ENCODE measurements at places on chromosomes 13 and 19. TPM values are rescaled to one million over a fixed set of nuclear protein-coding genes. Genes with fewer than 3 reads are reported as not detected.

Gene BEST2
- total RNA-seq, result 0.16 TPM

Gene ONECUT3
- not detected for total RNA-seq

Gene ELAVL3
- total RNA-seq, result 105 TPM

Gene ZNF333
- 43.4 TPM for total RNA-seq

Gene SLC1A6
- 72.2 TPM for total RNA-seq

Gene ZNF829
- total RNA-seq, result 8.7 TPM

Gene SERPINE3
- total RNA-seq, result 0.16 TPM

Gene TMC4
- total RNA-seq, result not detected

- no peak for DNase-seq
Observed at GRCh38 chr13:110125613-110126272, 181.2 kb downstream of the COL4A1 start.

GRCh38 chr13:49633710-49634109, 5.4 kb downstream of the ARL11 start:
- no peak for DNase-seq

DNA sequence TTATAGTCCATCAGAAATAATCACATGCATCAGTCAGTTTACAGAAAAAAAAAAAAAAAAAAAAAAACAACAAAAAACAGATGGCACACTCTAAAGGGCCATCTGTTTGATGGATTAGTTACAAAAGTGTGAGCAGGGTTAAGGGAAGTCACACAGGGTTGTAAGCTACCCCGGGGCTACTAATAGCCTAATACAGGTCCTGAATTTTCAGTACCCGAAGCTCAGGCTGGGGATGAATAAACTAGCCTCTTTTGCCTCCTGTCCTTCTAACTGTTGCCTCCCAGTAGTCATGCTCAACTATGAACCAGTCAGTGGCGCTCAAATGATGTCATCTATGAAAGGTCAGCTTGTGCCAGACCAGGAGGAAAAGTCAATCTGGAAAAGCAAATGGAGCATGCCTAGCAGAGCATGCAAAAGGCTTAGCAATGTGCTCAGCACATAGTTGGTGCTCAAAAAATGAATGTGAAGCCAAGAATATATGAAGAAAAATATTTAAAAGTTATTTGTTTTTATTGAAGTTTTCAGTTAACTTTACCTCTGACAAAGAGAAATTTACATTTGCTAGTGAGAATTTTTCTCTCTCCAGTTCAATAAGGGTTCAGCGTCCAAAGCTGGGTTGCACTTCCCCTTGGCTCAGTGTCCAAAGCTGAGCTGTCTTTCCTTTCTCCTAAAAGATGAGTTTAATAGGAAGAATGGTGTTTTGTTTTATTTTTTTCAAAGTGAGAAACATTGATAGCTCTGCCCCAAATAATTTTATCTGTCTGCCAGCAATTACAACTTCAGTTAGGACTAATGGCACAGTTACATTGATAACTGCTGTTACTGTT, 30.8 kb upstream of the LRCH1 start:
- no peak for DNase-seq

GRCh38 chr19:14476673-14477401, 1.7 kb upstream of the PTGER1 start:
- no peak for DNase-seq

DNA sequence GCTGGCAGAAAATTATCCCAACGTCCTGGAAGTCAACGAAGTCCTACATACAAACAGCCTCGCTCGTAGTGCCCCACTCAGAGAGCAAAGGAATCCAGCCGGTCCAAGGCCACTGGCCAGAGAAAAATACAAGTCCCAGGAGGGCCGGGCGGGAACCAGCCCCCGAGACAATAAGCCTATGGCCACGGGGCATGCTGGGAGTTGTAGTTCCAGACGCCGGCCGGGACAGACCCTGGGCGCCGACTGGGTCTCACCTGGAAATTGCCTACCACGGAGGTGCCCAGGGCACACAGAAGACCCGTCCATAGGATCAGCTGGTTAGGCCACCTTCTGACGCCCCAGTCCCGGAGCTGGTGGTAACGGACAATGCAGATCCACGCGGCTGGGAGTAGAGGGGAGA, 5.4 kb downstream of the TMEM150B start:
- no peak for DNase-seq

DNA sequence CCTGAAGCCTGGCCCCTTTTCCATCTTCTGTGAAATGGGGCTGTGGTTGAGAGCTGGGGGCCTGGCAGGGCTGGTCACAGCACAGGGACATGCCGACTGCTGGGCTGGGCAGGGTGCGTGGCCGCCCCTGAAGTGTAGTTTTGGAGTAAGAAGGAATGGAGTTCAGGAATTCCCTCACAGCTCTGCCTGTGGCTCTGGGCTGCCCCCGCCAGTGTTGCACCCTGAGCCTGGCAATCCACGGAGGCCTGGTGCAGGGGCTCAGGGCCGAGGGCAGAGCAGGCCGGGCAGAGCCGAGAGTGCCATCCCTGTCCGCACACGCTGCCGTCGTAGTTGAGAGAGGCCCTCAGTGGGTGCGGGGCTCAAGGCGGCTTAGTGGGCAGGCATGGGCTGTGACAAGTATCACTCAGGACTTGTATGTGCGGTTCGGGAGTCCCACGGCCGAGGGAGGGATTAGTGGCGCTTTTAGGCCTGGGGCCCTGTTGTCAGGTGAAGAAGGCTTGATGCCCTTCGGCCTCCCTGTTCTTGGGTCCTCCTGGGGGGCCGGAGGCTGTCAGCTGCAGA, 9.7 kb downstream of the SPPL2B start:
- no peak for DNase-seq

GRCh38 chr13:59459972-59460371, 703.8 kb downstream of the DIAPH3 start:
- DNase-seq, result no peak

- DNase-seq, result no peak
Observed at GRCh38 chr13:39419876-39420275, 183.1 kb downstream of the LHFPL6 start.

DNA sequence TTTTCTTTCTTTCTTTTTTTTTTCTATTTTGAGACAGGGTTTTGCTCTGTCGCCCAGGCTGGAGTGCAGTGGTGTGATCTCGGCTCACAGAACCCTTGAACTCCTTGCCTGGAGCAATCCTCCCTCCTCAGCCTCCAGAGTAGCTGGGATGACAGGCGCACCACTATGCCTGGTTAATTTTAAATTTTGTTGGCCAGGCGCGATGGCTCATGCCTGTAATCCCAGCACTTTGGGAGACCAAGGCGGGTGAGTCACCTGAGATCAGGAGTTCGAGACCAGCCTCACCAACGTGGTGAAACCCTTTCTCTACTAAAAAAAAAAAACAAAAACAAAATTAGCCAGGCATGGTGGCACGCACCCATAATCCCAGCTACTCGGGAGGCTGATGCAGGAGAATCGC, 8.7 kb upstream of the SBNO2 start:
- DNase-seq, result no peak

DNA sequence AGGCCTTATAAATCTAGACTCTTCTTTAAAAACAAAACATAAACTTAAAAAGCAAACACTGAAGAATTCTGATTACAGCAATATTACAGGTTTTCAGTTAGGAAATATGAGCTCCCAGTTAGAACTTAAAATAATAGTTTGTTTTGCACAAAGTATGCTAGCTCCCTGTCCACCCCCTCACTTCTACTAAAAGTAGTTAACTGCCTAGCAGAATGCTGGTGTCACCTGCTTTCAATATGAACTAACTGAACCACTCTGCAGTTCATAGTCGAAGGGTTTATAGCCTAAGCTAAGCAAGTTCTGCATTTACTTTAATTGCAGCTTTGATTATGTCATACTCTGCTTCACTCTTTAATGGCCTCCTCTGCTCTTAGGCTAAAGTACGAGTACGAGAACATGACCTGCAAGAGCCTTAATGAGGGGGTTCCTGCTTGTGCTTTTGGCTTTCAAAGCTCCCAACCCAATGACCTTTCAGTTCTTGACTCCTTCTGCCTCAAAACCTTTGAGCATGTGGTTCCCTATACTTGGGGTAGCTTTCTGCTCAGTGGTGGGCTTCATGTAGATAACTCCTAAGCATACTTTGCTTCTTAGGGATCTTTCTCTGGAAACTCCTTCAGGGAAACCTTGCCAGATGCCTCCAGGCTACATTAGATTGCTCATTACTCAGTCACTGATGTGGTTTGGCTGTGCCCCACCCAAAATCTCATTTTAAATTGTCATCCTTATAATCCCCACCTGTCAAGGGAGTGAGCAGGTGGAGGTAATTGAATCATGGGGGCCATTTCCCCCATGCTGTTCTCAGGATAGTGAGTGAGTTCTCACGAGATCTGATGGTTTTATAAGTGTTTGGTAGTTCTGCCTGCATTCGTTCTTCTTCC, 278.9 kb upstream of the ARGLU1 start:
- DNase-seq, result no peak

DNA sequence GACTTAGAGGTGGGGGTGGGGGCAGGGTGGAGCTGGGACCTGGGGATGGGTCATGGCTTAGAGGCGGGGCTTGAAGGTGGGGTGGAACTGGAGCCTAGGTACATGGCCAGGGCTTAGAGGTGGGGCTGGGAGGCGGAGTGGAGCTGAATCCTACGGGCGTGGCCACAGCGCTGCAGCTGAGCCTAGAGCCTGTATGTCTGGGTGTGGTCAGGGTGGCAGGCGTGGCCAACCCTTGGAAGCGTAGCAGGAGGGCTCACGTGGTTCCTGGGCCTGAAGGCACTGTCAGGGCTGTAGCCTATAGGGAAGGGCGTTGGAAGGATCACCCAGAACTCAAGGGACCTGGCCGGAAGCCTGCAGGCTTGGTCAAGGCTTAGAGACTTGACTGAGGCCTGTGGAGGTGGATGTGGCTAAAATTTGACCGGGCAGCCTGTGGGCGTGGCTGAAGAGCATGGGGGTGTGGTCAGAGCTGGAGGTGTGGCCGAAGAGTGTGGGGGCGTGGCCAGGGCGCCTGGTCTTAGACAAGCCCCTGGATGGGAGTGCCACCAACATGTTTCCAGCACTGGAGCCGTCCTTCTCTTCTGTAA, 24.3 kb downstream of the COLGALT1 start:
- no peak for DNase-seq

GRCh38 chr19:28289295-28290063, 923.5 kb downstream of the UQCRFS1 start:
- DNase-seq, result peak; percentile 64

- no peak for DNase-seq
Observed at GRCh38 chr19:47158367-47158791, 27.7 kb downstream of the SAE1 start.

- DNase-seq, result no peak
Observed at GRCh38 chr13:45496942-45497341, 32.2 kb downstream of the COG3 start.

GRCh38 chr19:1272423-1273262, 2.7 kb upstream of the FAM174C start:
- no peak for DNase-seq

DNA sequence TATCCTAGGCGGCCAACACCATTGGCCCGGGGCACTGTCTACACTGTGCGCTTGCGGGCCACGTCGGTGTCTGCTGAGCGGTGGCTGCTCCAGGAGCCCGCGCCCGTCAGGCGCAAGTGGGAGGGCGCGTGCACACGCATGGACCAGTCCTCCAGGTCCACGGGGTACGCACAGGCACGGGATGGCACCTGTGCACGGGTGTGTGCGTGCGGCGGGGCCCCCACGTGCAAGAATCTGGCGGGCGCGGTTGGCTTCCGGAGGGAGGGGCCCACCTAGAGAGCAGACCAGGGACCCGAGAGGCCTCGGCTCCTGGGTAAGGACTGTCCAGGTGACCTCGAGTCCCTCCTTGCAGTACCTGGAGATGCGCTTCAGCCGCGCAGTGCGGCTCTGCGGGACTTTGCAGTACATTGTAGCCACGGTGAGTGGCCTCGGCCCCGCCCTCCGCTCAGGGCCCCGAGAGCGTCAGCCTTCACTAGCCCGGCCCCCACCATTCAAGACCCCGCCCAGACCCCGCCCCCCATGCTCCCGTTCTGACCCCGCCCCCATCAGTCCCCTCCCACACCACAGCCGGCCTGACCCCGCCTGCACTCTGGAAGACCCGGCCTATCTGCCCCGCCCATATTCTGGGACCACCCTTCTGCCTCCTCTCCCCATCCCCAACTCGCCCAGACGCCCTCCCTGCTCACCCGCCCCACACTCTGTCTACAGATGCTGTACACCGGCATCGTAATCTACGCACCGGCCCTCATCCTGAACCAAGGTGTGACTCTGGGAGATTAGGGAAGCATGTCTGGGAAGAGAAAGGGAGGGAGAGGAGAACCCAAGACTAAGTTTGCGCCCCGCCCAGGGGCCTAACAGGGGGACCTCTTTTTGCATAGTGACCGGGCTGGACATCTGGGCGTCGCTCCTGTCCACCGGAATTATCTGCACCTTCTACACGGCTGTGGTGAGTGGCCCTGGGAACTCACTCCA, 2.3 kb downstream of the SLC5A5 start:
- DNase-seq, result no peak

DNA sequence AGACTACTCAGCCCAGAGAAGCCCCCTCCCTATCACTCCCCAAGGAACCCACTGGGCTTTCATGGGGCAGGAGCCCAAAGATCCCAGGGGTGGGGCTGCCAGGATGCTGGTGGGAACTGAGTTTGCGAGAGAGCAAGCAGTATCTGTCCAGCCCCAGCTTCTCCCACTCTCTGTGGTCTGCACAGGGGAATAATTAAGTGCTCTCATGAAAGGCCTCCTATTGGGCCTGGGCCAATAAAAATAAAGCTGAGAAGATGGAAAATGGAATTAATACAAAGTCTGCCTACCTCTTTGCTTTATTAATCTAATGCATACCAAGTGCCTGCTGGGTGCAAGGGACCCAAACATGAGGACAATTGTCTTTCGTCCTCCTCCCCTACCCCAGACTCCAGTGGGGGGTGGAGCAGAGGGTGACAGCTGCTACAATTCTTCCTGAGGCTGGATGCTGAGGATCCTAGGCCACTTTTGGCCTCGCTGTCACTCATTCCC, 5.4 kb downstream of the DDX39A start:
- no peak for DNase-seq

DNA sequence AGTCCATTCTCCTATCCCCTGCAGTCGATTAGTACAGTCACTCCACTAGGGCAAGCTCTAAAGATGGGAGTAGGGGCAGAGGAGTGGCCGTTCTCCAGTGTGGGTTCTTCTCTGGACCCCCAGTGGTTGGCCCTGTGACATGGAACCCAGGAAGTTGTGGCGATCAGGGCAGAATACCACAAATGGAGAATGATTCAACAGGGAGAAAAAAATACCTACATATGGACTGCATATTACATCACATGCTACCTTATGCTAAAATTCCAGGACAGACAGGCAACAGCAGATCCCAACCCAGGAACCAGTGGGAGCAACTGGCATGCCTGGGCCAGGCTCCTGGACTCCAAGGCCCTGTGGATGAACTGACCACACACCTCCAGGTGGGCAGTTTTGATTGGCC, 20.4 kb downstream of the POU2F2 start:
- no peak for DNase-seq

GRCh38 chr13:110993788-110994187, 78.9 kb upstream of the ANKRD10 start:
- no peak for DNase-seq

- DNase-seq, result no peak
Observed at GRCh38 chr13:40341096-40341471, 325.4 kb downstream of the FOXO1 start.

All from occipital lobe (tissue), 3 donors.